ENCODE measurements at places on chromosomes 5 and 9. TPM values are rescaled to one million over a fixed set of nuclear protein-coding genes. Genes with fewer than 3 reads are reported as not detected.

PAEP gene
- total RNA-seq = not detected

PCDHB16 gene
- 0.18 TPM for total RNA-seq

OMD gene
- not detected for total RNA-seq

IFNB1 gene
- not detected for total RNA-seq

CATSPER3 gene
- 0.14 TPM for total RNA-seq

APBA1 gene
- total RNA-seq = 7.1 TPM

FAM151B gene
- total RNA-seq = 8.0 TPM

TICAM2 gene
- 3.3 TPM for total RNA-seq

SPINK5 gene
- total RNA-seq = under 0.01 TPM

BARX1 gene
- not detected for total RNA-seq

CFAP157 gene
- total RNA-seq = 0.09 TPM

ARL15 gene
- 18.9 TPM for total RNA-seq

ANGPTL2 gene
- total RNA-seq = 125 TPM

NCBP1 gene
- 33.6 TPM for total RNA-seq

C9orf152 gene
- not detected for total RNA-seq

LURAP1L gene
- 71.4 TPM for total RNA-seq

QRFP gene
- not detected for total RNA-seq

CCL19 gene
- total RNA-seq = not detected
